ENCODE measurements at places on chromosomes 2 and 18. TPM values are rescaled to one million over a fixed set of nuclear protein-coding genes. Genes with fewer than 3 reads are reported as not detected.

GRCh38 chr2:214130114-214130513, 280.7 kb upstream of the VWC2L start:
- no peak for DNase-seq

GRCh38 chr2:232926431-232926939, 56.4 kb downstream of the SNORC start:
- peak; percentile 11 for DNase-seq

- no peak for DNase-seq
Observed at GRCh38 chr2:112305132-112305531, 29.7 kb downstream of the ZC3H6 start.

Gene SLC5A7
- 5.3 TPM for total RNA-seq

DNA sequence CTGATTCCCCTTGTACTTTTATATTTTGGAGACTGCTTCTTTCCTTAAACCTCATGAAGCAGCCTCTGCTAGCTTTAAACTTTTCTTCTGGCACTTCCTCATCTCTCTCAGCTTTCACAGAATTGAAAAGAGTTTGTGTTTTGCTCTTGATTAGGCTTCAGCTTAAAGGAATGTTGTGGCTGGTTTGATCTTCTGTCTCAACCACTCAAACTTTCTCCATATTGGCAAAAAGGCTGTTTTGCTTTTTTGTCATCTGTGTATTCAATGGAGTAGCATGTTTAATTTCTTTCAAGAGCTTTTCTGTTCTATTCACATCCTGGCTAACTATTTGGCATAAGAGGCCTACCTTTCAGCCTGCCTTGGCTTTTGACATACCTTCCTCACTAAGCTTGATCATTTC, 36.3 kb upstream of the MSTN start:
- no peak for DNase-seq

GRCh38 chr2:128195435-128195984, 104.5 kb downstream of the UGGT1 start:
- DNase-seq = no peak

DNA sequence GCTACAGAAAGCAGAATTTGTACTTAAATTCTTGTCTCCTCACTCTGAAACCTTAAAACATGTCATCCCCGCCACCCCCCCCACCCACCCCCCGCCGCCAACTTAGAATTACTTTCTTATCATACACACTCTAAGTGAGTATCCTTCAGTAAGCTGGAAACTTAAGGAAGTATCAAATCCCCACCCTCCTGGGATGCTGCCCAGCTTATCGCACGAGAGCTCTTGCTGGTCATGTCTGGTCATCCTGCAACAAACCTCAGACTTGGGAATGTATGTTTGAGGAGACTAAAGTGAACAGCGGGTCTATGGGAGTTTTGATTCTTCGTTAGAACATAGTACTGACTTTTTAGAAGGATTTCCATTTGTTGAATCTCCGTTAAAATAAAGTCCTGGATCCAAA, 203.3 kb downstream of the PTGR3 start:
- peak; percentile 91 for DNase-seq

DNA sequence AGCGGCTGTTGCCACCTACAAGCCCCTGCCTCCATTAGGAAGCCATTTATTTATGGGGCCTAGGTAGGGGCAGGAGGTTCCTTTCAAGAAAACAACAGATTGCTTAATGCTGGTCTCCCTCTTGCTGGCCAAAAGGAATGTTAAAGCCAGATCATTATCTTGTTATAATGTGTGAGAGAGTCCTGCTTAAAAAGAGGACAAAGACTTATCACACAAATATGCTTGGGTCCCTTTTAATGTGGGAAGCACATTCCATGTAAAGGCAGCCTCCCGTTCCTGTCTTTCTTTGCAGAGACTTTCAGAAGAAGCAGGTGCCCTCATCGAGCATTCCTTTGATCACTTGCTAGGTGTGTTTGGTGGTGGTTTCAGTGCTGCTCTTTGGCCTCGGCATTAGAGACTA, 76.4 kb downstream of the AGAP1 start:
- no peak for DNase-seq

DNA sequence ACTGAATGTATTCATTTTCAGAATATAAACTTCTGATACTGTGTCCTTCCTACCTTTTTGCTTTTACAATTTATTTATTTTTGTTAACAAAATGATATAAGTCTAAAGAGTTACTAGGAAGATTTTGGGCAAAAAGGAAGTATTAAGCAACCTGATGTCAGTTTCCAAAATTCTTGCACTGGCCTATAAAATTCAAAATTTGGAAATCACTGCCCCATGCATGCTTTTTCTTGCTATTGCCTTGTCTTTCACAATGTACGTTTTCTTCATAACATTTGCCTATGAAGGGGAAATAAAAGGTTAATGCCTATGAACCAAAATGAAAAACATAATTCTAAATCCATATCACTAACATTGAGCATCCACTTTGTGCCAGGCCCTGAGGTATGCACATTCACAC, 40.1 kb upstream of the EHBP1 start:
- no peak for DNase-seq

Gene AGFG1
- total RNA-seq = 33.9 TPM

DNA sequence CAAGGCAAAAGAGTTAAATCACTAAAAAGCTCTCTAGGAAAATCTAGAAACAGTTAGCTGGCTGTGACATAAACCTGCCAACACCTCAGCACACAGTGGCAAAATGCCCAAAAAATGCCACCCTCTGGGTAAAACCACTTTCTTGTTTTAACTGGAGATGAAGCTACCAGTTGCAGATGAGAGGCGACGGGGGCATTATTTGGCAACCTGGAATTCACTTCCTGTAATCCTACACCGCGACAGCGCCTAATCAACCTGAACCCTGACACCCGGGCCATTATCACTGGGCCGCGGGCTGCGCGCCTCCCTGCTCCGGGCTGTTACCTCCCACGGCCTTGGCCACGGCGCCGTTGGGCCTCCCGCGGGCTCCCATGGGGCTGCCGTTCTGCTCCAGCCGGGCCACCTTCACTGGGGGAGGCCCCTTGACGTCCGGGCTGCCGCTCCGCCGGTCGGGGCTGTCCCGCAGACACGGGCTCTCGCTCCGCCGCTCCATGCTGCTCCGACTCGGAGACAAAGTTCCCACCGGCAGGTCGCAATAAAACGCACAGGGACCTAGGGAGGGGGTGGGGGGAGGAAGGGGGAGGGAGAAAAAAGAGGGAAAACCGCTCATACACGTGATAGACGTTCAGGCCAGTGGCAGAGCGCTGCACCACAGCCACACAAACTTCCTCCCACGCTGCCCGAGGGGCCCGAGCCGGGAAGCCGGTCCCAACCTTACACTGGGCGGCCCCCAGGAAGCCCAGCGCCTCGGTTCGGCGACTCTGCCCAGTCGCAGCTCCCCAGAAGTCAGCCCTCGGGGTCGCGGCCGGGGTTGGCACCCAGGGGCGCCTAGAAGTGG, 2.0 kb downstream of the SATB2 start:
- DNase-seq = no peak

DNA sequence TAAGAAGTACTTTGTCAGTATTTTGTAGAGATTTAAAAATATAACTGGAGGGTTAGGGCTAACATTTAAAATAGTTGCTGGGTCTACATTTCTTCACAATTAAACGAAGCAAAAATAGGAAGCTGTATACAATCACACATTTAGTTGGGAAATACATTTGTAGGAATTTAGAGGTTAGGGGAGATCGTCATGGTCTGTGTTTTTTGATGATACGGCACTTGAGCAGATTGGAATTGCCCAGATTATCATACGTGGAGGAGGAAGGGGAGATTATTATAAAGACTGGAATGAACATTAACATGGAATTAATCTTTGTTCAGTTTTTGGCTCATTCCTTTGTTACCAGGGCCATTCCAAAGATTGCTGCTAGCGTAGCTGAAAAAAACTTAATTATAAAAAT, 84.6 kb downstream of the MTA3 start:
- no peak for DNase-seq

- no peak for DNase-seq
Observed at GRCh38 chr2:96265349-96265839, 403 bp downstream of the TMEM127 start.

DNA sequence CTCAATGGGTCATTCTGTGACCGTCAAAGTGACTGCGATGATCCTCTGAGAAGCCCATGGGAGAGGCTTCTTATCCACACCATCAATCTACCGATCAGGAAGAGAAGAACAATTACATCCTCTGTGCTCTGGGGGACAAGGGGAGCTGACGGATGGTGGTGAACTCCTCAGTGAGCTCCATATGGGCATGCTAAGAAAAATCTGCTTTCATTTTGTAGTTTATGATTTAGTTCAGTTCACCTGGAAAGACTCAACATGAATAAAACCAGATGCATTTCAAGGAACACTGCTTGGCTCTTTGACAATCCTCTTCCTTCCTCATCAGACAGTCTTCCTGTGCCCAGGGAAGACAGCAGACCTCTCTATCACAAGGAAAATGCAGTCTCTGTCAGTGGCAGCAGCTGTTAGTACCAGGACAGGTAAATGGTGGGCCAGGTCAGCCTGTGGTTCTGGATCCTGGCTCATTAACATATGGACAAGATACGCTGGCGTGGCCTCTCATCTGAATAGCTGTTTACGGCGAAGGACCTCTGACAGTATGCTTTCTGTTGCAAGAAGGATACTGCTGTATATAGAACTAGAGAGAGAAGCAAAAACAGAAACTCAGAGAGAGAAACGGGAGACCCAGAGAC, 176.9 kb downstream of the BCL2 start:
- peak; percentile 57 for DNase-seq

Gene ABCG5
- total RNA-seq = 0.96 TPM

GRCh38 chr2:144267239-144267638, 252.7 kb downstream of the ZEB2 start:
- DNase-seq = no peak

Gene PROKR1
- 0.72 TPM for total RNA-seq

GRCh38 chr2:109447251-109447661, 166.5 kb downstream of the SEPTIN10 start:
- DNase-seq = peak; percentile 93

DNA sequence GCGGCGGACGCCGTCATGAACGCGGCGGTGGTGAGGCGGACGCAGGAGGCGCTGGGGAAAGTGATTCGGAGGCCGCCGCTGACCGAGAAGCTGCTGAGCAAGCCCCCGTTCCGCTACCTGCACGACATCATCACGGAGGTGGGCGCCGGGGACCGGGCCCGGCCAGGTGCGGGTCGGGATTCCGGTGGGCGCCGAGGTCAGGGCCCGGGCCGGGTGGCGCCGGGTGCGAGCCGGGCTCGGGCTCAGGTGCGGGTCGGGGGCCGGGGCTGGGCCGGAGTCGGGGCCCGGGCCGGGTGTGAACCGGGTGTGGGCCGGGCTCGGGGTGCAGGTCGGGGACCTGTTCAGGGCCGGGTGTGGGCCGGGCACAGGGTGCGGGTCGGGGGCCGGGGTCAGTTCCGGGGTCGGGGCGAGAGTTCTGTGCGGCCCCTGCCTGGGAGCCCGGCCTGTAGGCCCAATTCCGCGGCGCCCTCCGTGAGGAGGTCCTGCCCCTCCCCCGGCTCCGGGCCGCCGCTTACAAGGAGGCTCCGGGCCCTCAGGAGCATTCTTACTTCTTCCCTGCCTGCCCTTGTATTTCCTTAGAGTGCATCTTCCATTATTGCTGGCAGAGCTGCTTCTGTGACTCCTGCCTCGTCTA, 447 bp downstream of the TRAF3IP1 start:
- no peak for DNase-seq

DNA sequence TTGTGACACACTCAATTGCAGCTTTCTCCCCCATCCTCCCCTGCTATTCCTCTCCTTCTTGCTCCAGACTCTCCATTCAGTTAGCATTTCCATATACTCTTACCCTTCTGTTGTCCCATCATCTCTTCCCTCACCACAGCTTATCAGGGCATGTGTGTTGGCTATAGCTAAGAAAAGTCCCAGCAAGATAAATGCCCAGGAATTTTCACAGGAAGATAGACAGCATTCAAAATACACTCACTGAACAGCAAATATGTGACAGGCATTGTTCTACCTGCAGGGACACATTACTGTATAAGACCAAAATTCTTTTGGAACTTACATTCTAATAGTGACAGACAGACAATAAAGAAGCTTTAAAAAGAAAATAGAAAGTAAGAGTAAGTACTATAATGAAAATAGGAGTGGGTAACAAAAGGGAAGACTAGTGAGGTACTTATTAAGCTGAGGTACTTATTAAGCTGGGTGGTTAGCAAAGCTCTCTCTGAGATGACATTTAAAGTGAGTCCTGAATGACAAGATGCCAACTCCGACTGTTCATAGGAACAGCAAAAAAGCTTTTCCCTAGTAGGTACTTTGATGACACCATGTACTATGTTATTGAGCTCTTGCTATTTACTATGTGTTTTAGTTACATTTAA, 86.2 kb downstream of the CHN1 start:
- DNase-seq = no peak

Gene MAP3K19
- 5.3 TPM for total RNA-seq

- DNase-seq = no peak
Observed at GRCh38 chr2:71340176-71340575, 8.6 kb downstream of the ZNF638 start.

Gene ANKRD23
- 6.5 TPM for total RNA-seq

DNA sequence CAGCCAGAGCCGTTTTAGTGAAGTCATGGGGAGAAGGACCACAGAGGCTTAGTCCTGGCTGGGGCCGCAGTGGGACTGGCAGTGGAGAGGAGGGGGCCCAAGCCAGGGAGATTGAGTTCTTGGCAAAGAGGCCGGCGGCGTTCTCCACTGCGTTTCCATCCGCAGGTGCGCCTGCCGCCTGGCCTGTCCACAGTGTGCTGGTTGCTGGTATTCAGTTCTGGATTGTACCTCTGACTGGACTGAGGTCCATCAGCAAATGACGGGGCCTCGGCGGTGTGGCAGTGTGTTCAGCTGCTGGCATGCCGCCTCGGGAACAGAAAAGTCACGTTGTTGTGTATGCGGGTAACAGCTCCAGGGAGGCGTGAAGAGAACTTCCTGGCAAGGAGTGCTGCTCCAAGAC, 36.8 kb downstream of the LRRFIP1 start:
- no peak for DNase-seq

- no peak for DNase-seq
Observed at GRCh38 chr2:175353275-175353674, 171.8 kb upstream of the ATP5MC3 start.

DNA sequence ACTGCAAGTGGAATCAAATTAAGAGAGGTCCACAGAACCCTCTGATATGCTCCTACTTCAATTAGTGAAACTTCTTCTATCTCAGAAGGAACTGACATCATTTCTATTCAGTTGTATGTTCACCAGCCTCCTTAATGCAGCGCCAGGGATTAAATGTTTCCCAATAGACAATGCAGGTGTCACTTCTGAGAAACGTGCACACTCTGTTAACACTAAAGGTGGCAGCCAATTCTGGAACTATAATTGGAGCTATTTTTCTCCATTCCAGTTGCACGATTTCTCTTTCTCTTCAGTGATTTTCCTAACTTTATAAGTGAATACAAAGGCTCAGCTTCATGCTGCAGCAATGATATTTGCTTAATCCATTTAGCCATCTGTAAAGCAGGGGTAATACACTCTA, 821.9 kb downstream of the TDRD15 start:
- no peak for DNase-seq

- DNase-seq = no peak
Observed at GRCh38 chr2:10231551-10232085, 71.1 kb upstream of the HPCAL1 start.

DNA sequence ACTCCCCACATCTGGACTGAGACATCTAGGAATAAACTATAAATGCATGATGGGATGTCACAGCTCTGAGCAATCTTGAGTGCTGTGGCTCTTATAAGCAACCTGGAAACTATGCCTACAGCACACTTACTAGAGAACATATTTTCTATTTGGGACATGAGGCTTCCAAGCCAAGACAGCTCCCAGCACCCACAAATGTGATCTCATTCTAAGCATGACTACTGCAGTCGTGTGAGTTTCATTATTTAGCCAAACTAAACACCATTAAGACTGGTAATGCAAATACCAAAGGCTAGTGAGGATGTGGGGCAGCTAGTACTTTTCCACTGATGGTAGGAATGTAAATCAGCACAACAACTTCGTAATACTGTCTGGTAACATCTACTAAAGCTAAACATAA, 72.5 kb downstream of the RTTN start:
- DNase-seq = no peak

Gene CXCR2
- total RNA-seq = 1.7 TPM

All from umbilical cord (tissue), 2 donors.